ENCODE measurements at places on chromosomes 13 and 19.

GRCh38 chr13:98570929-98571372 lies 6.0 kb downstream of the STK24 start:
- no peak for DNase-seq

GRCh38 chr13:46775385-46776107 lies 21.4 kb downstream of the ESD start:
- DNase-seq = no peak

GRCh38 chr19:6530386-6531162 lies at the start of gene TNFSF9:
TSS of gene TNFSF9 (plus strand) at chr19:6531026. CDS start at chr19:6531037, 11 bp downstream.
- peak; percentile 74 for DNase-seq

DNA sequence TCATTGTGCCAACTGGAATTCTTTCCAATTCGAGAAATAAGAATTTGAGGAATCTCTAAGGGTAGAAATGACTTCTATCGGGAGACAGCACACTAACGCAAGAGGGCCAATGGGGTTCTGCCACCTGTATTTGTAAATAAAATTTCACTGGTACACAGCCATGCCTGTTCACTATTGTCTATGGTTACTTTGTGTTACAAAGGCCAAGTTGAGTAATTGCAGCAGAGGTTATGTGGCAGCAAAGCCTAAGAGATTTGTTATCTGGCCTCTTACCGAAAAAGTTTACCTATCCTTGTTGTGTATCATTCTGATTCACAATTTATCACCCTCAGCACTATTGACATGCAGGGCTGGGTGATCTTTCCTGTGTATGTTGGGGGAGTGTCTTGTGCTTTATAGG lies 278.0 kb downstream of the KLF5 start:
- DNase-seq = no peak

- DNase-seq = no peak
These were observed 41.6 kb upstream of the CHST8 start for GRCh38 chr19:33580026-33580644.

DNA sequence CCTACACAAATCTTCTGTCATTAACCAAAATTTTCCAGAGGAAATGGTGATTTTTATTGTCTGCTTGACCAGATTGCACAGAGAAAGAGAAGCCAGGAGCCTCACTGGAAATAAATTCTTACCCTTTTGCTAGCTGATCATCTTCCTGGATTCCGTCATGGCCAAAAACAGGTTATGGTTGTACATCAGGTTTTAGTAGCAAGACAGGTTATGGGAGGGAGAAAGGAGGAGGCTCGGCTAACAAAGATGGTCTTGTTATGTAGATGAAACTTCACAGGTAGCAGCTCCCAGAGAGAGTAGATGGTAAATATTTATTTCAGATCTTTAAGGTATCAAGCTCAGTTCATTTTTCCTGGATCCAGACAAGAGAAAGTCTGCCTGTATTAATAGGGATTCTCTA lies 19.7 kb upstream of the CEACAM3 start:
- DNase-seq = no peak
